ENCODE measurements at places on chromosomes 5 and 9. TPM values are rescaled to one million over a fixed set of nuclear protein-coding genes. Genes with fewer than 3 reads are reported as not detected.

Gene TMOD1
- 21.1 TPM for total RNA-seq

GRCh38 chr9:23789529-23790254 is 36.3 kb downstream of the ELAVL2 start:
- DNase-seq = no peak

Gene CDX1
- not detected for total RNA-seq

DNA sequence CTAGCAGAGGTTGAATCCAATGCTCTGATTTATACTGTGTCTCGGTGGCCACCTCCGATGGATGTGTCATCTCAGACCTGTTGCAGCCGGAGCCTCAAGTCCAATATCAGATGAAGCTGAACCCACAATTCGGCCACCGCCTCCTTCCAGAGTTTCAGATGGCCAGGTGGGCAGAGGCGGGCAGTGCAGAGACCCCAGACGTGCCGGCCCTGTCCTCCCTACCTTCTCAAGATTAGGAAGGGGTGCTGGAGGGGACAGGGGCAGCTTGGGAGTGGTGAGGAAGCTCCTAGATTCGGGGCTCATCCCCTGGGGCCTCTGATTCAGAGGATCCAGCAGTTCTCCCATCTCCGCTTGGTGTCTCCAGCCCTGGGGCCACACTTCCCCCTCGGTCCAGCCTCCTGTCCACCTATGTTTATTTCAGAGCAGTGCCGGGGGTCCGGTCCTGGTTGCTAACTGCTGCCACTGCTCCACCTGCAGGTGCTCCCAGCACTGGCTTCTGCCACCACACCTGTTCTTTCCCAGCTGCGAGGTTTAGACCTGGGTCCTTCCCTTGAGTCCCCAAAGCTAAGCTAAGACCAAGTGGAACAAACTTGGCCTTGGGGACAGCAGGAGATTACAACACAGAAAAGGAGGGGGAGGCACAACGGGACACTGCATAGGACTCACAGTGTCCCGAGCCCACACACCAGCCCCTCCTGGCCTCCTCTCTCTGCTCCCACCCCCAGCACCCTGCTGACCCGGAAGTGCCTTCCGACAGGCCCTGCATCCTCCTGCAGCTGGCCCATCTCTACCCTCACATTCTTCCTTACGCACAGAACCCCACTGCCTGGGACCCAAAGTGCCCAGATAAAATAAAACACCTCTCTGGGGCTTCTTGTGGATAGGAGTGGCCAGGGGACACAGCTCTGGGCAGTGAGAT is 81.6 kb downstream of the NTNG2 start:
- no peak for DNase-seq

Gene CER1
- not detected for total RNA-seq

Gene BAAT
- total RNA-seq = not detected

DNA sequence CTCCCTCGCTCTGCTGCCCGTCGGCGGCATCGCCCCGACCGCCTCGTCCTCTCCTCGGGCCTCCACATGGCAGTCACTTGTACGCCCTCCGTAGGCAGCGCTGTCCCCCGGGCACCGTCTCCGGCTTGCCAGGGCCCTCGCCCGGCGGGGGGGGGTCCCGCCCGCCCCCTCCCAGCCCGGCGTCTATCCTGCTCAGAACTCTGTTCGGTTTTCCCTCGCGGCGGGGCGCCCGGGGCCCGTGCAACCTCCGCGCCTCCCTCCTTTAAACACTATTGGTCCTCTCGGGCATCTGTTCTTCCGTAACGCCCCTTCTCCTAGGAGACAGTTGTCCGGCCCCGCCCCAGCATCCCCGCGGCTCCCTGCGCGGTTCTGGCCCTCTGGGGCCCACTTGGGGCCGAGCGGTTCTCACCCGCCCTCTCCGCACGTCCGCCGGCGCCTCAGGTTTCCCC is 831 bp downstream of the ODF2 start:
- DNase-seq = no peak

All from vagina (tissue), 2 donors.